ENCODE measurements at places on chromosomes 5 and 9. TPM values are rescaled to one million over a fixed set of nuclear protein-coding genes. Genes with fewer than 3 reads are reported as not detected.

- H3K27ac ChIP-seq: no peak overlapping the region
- no peak overlapping the region for H3K4me3 ChIP-seq
- H3K36me3 ChIP-seq: no peaks in the 10 kb centered on the region
- H3K27me3 ChIP-seq: no peaks in the 10 kb centered on the region
- no peaks in the 10 kb centered on the region for H3K4me1 ChIP-seq
Measured at GRCh38 chr9:5718296-5719032, 89.6 kb downstream of the RIC1 start.

- H3K27me3 ChIP-seq: no peaks in the 10 kb centered on the region
- no peak for DNase-seq
- no peak overlapping the region for H3K27ac ChIP-seq
- no peaks in the 10 kb centered on the region for H3K4me1 ChIP-seq
- H3K4me3 ChIP-seq: no peak overlapping the region
Measured at GRCh38 chr5:178273665-178274541, 41.3 kb upstream of the PHYKPL start.

GRCh38 chr5:145925353-145925752, 11.0 kb upstream of the SH3RF2 start:
- no peak overlapping the region for H3K4me3 ChIP-seq
- no peak for DNase-seq
- H3K27ac ChIP-seq: no peak overlapping the region
- H3K36me3 ChIP-seq: no peaks in the 10 kb centered on the region
- H3K27me3 ChIP-seq: no peaks in the 10 kb centered on the region

The OR1Q1 gene
- total RNA-seq: not detected

The C9orf43 gene
- 0.36 TPM for total RNA-seq

GRCh38 chr5:82721087-82721410, 356.1 kb downstream of the TMEM167A start:
- no peak overlapping the region for H3K4me3 ChIP-seq
- H3K4me1 ChIP-seq: no peaks in the 10 kb centered on the region
- H3K27me3 ChIP-seq: no peaks in the 10 kb centered on the region
- no peak overlapping the region for H3K27ac ChIP-seq

The WDR38 gene
- total RNA-seq: not detected

The SLC4A9 gene
- 0.15 TPM for total RNA-seq

DNA sequence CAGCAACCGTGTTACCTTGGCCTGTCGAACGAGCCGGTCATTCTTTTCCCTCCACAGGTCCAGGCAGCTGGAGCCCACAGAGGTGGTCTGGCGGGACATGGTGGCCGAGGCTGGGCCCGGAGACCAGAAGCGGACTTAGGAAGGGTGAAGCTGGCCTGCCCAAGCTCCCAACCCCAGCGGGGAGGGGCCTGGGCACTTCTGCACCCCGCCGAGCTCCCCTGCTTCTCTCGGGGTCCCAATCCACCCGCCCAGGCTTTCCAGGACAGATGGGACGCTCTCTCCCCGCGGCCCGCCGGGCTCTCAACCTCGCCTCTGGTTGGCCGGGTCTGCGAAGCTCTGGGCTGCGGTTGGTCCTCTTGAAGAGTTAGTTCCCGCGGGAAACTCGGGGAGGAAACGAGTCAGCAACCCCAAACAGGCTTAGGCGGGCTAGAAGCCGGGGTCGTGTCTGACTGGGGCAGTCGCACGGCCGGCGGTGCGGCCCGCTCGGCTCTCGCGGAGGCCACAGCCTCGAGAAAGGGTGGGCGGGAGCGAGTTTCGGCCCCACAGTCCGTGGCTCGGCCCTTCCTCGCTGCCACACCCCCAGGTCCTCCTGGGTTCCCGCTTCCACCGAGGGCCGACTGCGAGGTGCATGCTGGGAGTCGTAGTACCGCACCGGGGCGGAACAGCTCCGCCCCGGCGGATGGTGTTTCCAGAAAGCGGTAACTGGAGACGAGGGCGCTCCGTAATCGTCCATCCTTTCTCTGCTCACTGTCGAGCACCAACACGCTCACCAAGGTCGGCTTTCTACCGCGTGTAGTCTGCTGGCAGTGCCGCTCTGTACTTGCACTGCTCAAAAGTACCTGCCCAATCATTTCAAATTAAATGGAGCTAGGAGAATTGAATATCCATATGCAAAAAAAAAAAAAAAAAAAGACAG, at the start of gene FANCG:
Gene FANCG (minus strand): TSS at position 517 of the 916 bp plus-strand sequence. CDS start 418 bp downstream, at position 99.
- H3K4me1 ChIP-seq: peaks cover 8% of the 10 kb centered on the region
- H3K27ac ChIP-seq: peak within 1 kb of the TSS; percentile 93
- peak within 1 kb of the TSS; percentile 83 for H3K4me3 ChIP-seq
- H3K27me3 ChIP-seq: no peaks in the 10 kb centered on the region
- peaks cover 26% of the 10 kb centered on the region for H3K36me3 ChIP-seq

DNA sequence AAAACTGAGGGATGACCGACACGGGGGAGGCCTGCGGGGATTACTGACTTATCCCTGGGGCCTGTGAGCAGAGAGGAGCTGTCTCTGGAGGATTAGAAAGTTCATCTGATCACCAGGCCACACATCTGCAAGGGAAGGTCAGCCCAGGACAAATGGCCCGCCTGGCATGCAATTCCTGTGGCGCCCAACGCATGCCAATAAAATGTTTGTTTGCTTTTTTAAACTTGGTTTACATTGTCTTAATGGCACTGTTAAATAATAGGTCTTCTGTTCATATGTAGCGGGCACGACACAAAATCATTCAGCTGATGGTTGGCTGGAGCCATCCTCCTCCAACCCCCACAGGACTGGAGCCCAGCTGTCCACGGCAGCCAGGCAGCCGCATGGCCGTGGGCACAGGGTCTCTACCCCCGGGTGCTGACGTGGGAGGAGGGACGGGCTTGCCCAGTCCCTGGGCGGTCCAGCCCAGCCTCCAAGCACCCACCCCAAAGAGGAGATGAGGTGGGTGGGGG, 41.0 kb upstream of the SLC12A7 start:
- H3K36me3 ChIP-seq: no peaks in the 10 kb centered on the region
- H3K4me3 ChIP-seq: no peak overlapping the region
- peaks cover 15% of the 10 kb centered on the region for H3K27me3 ChIP-seq
- H3K4me1 ChIP-seq: no peaks in the 10 kb centered on the region
- H3K27ac ChIP-seq: no peak overlapping the region

DNA sequence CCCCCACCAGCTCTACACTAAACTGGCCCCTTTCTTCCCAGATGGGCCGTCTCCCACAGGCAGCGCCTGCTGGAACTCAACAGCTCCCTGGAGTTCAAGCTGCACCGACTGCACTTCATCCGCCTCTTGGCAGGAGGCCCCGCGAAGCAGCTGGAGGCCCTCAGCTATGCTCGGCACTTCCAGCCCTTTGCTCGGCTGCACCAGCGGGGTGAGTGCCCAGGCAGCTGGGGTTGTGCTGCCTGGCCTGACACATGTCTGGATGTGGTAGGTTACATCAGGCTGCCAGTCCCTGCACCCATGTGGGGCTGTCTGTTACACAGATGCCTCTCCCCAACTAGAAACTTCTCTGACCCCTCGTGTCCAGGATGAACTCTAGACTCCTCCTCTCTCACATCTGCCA, 9.8 kb downstream of the NHP2 start:
- H3K27ac ChIP-seq: no peak overlapping the region
- peaks cover 56% of the 10 kb centered on the region for H3K36me3 ChIP-seq
- H3K27me3 ChIP-seq: no peaks in the 10 kb centered on the region
- H3K4me3 ChIP-seq: no peak overlapping the region
- no peak for DNase-seq
- H3K4me1 ChIP-seq: no peaks in the 10 kb centered on the region

The ADAMTS6 gene
- 1.7 TPM for total RNA-seq

The PCDHA1 gene
- 0.50 TPM for total RNA-seq

- H3K36me3 ChIP-seq: no peaks in the 10 kb centered on the region
- peaks cover 41% of the 10 kb centered on the region for H3K4me1 ChIP-seq
- no peaks in the 10 kb centered on the region for H3K27me3 ChIP-seq
- no peak overlapping the region for H3K27ac ChIP-seq
- H3K4me3 ChIP-seq: no peak overlapping the region
Measured at GRCh38 chr9:38018958-38019602, 49.9 kb downstream of the SHB start.

- H3K4me3 ChIP-seq: no peak overlapping the region
- H3K27ac ChIP-seq: no peak overlapping the region
- H3K4me1 ChIP-seq: peaks cover 30% of the 10 kb centered on the region
- no peak for DNase-seq
- H3K36me3 ChIP-seq: no peaks in the 10 kb centered on the region
Measured at GRCh38 chr5:170614065-170614490, 110.3 kb downstream of the KCNIP1 start.

- no peaks in the 10 kb centered on the region for H3K27me3 ChIP-seq
- H3K36me3 ChIP-seq: no peaks in the 10 kb centered on the region
- no peak for DNase-seq
- no peak overlapping the region for H3K4me3 ChIP-seq
Measured at GRCh38 chr5:9187614-9188013, 358.3 kb downstream of the SEMA5A start.

The RASEF gene
- total RNA-seq: 4.3 TPM

The NR2F1 gene
- not detected for total RNA-seq

- no peaks in the 10 kb centered on the region for H3K27me3 ChIP-seq
- no peaks in the 10 kb centered on the region for H3K36me3 ChIP-seq
- DNase-seq: no peak
- H3K27ac ChIP-seq: no peak overlapping the region
- H3K4me3 ChIP-seq: no peak overlapping the region
- no peaks in the 10 kb centered on the region for H3K4me1 ChIP-seq
Measured at GRCh38 chr5:114174837-114175236, 187.0 kb upstream of the KCNN2 start.

GRCh38 chr9:133127340-133127981, 6.4 kb upstream of the RALGDS start:
- DNase-seq: no peak
- no peak overlapping the region for H3K27ac ChIP-seq
- no peaks in the 10 kb centered on the region for H3K36me3 ChIP-seq
- H3K27me3 ChIP-seq: 0 out of 2 replicates have a peak, but pooled peaks cover 1% of the 10 kb centered on the region
- H3K4me1 ChIP-seq: no peaks in the 10 kb centered on the region

The CSF2 gene
- not detected for total RNA-seq

DNA sequence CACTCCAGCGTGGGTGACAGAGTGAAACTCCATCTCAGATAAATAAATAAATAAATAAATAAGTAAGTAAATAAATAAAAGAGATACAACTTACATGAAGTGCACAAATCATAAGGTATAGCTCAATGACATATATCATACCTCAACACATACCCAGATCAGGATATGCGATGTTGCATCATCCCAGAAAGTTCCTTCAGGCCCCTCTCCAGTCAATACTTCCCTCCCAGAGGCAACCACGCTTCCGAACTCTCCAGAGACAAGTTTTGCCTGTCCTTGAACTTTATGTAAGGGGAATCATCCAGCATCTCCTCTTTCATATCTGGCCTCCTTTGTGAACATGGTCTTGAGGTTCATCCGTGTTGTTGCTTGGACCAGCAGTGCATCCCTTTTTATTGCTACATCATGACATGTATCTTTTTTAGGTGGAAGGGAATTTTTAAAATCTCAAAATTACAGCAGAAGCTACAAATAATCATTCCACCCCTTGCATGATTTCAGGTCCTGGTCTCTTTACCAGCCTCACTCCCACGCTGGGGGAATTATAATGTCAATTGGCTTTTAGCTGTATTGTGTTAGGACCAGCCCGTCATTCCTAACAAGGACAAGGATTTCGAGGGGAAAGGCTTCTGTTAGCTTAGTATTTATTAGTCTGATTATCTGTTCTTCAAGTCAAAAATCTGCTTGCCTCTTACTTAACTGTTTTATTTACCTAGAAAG, 32.9 kb upstream of the AOPEP start:
- H3K27ac ChIP-seq: no peak overlapping the region
- H3K4me3 ChIP-seq: no peak overlapping the region
- H3K27me3 ChIP-seq: no peaks in the 10 kb centered on the region
- DNase-seq: no peak
- peaks cover 2% of the 10 kb centered on the region for H3K4me1 ChIP-seq
- H3K36me3 ChIP-seq: no peaks in the 10 kb centered on the region

GRCh38 chr5:93592883-93593282, 9.9 kb downstream of the NR2F1 start:
- H3K4me1 ChIP-seq: peaks cover 18% of the 10 kb centered on the region
- no peaks in the 10 kb centered on the region for H3K36me3 ChIP-seq
- no peak overlapping the region for H3K4me3 ChIP-seq
- peaks cover 96% of the 10 kb centered on the region for H3K27me3 ChIP-seq
- no peak for DNase-seq
- no peak overlapping the region for H3K27ac ChIP-seq

DNA sequence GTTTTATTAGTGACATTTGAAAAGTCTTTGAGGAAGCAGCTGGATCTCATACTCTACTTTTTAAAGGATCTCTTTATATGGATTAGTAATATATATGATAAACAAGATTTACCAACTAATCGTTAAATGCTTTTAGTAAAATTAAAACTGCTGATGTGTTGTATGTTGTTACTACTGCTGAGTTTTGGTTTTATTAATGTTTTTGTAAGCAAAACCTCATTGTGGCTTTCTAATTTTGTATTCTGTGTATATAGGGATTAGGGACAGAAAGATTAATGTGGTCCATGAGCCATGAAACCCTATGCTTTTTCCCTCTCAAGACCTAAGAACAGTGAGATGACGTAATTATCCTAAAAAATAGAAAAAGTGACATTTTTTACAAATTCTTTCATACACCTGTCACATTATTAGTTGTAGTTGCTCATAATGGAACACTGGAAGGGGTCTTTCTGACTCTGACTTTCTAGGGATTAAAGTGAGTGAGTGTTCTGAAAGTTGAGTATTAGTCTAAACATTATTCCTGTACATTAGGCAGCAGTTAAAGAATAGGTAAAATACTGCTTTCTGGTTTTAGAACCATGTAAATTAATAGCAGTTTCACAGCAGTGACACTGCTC, 85.9 kb downstream of the SLC12A2 start:
- H3K27ac ChIP-seq: no peak overlapping the region
- H3K4me1 ChIP-seq: no peaks in the 10 kb centered on the region
- no peak for DNase-seq
- H3K36me3 ChIP-seq: peaks cover 3% of the 10 kb centered on the region

The CHD1 gene
- total RNA-seq: 50.8 TPM

The SOX30 gene
- total RNA-seq: not detected

GRCh38 chr9:125815568-125815967, 68.4 kb downstream of the PBX3 start:
- H3K4me3 ChIP-seq: no peak overlapping the region
- no peak for DNase-seq
- H3K27me3 ChIP-seq: no peaks in the 10 kb centered on the region
- peaks cover 3% of the 10 kb centered on the region for H3K4me1 ChIP-seq

- peaks cover 3% of the 10 kb centered on the region for H3K4me1 ChIP-seq
- H3K4me3 ChIP-seq: no peak overlapping the region
- no peak for DNase-seq
- H3K27me3 ChIP-seq: no peaks in the 10 kb centered on the region
- no peak overlapping the region for H3K27ac ChIP-seq
Measured at GRCh38 chr5:76384189-76384588, 18.9 kb upstream of the IQGAP2 start.

GRCh38 chr9:5321058-5321457, 16.5 kb upstream of the RLN2 start:
- H3K4me1 ChIP-seq: no peaks in the 10 kb centered on the region
- DNase-seq: no peak
- no peaks in the 10 kb centered on the region for H3K36me3 ChIP-seq
- H3K27me3 ChIP-seq: no peaks in the 10 kb centered on the region

The GRPEL2 gene
- total RNA-seq: 48.9 TPM

GRCh38 chr5:111514087-111514486, 1.8 kb upstream of the STARD4 start:
- peaks cover 3% of the 10 kb centered on the region for H3K4me1 ChIP-seq
- no peaks in the 10 kb centered on the region for H3K36me3 ChIP-seq
- no peak overlapping the region for H3K4me3 ChIP-seq
- DNase-seq: no peak
